Spinal cord (tissue), 10 donors: ENCODE measurements at places on chromosomes 2 and 18. TPM values are rescaled to one million over a fixed set of nuclear protein-coding genes. Genes with fewer than 3 reads are reported as not detected.

DNA sequence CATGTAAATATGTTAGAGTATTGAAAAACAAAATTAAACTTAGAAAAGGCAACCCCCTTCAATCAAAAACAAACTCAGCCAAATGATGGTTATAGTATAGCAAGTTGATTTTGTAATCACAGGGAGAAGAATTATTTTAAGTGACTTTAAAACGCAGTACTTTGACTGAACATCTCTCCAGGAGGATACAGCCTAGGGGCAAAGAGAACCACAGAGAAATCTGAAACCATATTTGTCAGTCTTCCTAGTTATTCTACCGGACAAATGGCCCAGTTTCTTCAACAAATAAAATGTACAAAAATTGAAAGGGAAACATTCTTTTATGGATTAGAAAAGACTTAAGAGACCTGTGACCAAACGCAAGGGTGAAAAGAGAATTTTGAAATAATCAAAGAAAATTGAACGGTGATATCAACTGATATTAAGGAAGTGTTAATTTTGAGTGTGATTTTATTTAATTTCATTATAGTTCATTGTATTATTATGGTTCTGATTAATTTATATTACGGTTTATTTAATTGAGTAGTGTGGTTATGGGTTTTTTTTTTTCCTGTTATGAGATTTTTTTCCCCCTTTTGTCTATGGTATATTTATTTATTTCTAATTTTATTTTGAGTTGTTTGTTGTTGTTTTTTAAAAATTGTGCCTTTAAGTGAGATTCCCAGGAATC, 75.3 kb downstream of the HNRNPLL start:
- no peak for DNase-seq

- no peak for DNase-seq
Observed at GRCh38 chr2:240869109-240869955, 708 bp downstream of the AGXT start.

DNA sequence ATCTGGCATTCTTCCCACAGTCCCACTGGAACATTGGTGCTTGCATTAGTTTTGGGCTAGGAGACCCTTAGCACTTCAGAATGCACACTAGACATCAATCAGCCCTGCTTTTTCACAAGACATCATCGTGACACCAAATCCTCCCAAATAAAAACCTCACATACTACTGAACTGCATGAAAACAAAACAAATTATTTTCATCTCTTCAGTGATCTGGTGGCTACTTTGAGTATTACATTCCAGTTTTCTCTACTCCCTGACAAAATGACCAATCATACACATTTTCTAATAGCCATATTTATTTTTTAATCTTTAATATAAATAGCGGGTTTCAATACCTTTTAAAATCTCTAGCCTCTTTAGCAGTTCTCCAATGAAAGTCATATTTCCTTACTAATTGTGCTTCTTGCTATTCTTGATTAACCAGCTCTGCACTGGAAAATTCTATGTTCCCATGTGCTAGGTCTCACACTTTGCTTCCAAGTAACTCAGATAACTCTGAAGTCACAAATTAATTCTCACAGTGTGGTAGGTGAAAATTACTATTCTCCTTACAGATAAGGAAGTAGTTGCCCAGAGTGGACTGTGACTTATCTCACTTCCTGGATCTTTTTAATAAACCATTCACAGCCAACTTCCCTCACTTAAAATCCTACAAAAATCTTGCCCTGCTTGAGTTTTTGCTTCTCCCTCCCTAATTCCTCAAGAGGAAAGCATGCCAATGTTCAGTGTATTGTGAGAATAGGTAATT, 82.5 kb upstream of the EPB41L3 start:
- no peak for DNase-seq

DNA sequence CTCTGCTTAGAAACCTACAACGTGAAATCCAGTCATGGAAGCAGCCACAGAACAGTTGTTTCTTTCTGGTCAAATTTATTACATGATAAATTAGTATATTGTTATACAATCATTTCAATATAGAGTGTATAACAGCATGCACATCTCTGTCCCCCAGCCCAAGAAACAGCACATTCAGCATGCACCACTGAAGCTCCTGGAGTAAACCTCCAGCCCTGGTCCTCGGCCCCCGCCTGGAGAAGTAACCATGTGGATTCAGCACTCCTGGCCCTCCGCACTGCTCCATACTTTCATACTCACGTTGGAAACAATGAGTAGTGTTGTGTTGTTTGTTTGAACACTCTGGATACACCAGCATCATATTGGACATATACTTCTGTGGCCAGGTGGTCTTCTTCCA, 15.3 kb upstream of the ID2 start:
- DNase-seq = no peak

DNA sequence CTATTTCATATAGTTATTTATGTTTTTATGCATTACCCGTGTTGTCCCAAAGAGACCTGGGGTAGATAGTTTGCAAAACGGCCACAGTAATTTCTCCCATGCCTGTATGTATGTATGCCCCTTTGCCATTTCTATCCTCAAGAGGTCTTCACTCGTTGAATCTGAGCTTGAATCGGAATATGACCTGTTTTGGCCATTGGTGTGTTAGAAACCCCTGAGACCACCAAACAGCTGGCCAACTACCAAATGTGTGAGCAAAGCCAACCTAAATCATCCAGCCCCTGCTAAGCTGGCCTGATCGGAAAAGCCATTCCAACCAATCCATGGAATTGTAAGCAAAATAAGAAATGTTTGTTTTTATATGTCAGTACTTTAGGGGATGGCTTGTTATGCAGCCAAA, 23.4 kb upstream of the INO80C start:
- no peak for DNase-seq

- DNase-seq = peak; percentile 53
Observed at GRCh38 chr2:11073251-11073650, 82.0 kb upstream of the SLC66A3 start.

DNA sequence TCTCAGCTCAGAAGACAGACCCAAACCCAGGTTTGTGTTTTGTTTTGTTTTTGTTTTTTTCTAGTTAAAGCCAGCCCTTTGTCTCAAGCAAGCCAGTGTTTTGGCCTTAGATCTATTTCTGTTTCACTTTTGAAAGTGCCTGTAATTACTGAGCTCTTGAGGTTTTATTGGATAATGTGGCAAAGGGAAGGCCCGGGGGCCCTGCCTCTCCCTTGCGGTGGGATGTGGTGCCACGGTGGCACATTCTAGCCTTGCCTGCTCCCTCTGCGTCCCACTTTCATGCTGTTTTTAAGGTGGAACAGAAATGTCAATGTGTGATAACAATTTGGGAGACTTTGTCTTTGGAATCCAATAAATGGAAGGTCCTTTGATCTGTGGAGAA, 2.5 kb downstream of the HPCAL1 start:
- no peak for DNase-seq

GRCh38 chr2:48508461-48509124, 21.4 kb upstream of the STON1 start:
- no peak for DNase-seq

EMILIN1 gene
- total RNA-seq = 20.9 TPM

CCDC148 gene
- 9.8 TPM for total RNA-seq
